EH (cell line): ENCODE measurements at places on chromosomes 5 and 9.
A peak's percentile ranks its signal among the peaks of the same experiment; 100 is the strongest.

DNA sequence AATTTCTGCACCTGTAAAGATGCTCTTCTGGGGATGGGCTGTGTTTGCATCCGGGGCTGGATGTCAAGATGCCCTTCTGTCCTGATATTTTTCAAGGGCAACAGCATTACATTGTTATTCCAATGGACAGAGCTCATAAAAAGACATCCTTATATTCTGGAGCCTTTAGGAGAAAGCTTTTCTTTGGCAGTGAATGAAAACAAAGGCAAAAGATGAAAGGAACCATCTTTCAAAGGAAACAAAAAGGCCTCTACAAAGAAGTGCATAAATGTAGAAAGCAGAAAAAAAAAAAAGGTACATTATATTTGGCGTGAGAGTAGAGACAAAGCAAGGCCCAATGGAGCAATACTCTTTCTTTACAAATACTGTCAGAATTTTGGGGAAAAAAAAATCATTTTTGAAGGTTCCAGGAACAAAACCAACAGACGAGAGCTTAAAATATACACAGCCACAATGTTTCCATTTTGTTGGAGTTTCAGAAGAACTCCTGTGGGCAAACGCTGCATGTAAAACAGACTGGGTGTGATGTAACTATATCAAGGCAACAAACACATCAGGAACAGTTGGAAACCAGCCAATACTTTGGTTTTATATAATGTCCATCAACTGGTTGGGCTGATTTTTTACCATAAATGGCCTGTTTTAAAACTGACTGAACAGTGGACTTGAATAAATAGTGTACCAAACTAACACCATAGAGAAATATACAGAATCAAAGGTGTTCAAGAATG is 885.6 kb upstream of the DMAC1 start:
- no peak for DNase-seq

DNA sequence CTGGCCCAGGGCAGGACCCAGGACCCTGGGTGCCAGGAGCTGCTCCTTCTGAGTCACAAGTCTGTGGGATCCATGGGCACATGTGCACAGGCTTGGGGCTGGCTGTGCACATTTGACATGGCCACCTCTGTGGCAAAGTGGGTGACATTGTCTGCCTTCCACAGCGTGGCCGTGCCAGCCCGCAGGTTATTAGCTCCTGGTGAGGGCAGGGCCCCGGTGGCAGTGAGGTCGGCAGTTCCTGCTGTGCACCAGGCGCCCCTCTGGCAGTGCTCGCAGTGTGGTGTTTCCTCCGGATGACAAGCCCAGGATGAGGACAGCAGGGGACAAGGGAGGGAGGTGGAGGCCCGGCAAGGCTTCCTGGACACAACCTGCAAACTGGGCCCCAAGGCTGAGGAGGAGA is 60.5 kb downstream of the OLFM1 start:
- DNase-seq = no peak

DNA sequence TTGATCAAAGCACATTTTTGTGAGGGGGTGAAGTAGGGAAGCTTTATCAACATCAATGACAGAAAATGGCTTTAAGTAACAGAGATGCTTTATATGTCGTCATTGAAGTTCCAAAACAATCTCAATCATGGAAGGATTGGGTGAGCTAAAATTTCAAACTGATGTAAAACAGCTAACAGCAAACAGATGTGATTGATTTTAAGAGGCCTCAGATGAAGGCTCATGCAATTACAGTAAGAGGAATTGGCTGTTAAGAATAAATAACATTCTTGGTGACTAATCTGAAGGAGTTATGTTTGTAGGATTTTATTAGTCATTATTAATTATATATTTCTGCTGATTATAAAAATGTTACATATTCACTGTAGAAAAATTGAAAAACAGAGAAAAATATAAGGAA is 63.5 kb upstream of the PUM3 start:
- peak; percentile 9 for DNase-seq

DNA sequence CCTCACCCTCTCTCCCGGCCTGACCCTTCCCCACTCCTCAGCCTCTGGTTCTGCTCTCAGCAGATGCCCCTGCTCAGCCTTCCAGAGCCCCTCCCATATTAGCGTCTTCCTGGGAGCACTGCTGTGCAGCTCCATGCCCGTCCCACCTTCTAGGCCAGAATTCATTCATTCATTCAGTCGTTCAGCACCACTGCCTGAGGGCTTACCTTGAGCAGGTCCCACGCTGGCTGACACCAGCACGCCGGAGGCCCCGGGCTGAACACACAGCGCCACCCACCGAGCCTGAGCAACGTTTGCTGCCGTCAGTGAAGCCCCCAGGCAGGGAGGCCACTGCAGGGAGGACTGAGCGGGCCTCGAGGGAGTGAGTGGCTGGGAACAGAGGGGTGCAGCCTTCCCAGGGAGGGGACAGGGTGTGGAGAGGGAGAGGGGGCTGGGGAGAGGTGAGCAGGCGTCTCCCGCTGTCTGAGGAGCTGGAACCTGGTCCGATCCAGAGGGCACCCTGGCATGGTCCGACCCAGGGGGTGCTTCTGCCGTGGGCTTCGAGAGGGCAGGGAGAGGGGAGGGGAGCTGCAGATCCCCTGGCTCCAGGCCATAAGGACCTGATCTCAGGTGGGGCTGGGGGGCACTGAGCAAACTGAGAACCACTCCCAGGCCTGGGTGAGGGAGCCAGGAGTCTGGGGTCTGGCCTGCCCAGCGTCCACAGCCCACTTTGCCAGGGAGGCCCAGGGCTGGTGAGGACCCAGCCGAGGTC is 98.8 kb upstream of the RAPGEF1 start:
- DNase-seq = no peak

- peak; percentile 88 for DNase-seq
These were observed 52.8 kb upstream of the RPL26L1 start for GRCh38 chr5:172906436-172906835.

DNA sequence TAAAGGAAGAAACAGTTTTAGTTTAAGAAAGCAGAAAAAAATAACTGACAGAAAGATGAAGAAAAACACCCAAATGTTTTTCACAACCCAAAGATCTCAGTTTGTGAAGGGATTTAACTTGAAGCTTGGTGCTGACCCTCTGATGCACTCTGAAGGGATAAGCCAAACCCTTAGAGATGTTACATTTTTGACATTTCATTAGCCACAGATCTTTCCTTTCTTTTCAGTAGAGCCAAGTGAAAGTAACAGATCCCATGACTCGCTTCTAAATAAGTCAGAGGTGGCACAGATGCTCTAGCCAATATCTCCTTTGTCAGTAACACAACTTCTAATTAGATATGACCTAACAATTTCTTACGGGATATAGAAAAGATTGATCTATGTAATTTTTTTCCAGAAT is 394.5 kb upstream of the EDIL3 start:
- DNase-seq = no peak

GRCh38 chr9:77983320-77983662 is 48.3 kb downstream of the GNAQ start:
- no peak for DNase-seq

DNA sequence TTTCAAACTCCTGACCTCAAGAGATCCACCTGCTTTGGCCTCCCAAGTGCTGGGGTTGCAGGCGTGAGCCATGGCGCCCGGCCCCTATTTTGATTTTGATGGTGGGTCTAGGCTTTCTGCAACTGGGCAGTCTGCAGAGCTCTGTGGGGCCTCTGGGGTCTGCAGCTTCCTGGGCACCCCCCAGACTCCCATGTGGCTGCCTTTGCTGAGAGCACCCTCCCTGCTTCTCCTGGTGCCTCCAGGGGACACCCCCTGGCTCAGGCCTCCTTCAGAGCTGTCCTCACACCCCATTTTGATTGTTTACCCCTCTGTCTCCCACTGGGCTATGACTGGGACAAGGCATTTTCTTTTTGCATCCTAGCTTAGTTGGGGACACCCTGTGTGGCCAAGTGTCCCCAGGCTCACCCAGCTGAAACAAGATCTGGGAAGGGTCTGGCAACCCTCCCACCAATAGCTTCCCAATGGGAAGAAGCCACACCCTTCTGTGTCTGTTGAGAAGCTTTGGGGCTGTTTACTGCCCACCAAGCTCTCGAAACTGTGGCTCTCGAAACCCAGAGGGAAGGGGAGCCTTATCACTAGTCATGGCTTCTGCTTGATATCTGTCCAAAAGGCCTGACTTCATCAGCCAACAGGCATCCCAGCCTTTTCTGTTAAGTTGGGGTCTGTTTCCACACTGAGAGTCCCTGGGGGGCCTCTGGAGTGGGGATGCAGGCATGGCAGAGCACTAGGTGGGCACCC is 204.4 kb upstream of the IER5L start:
- no peak for DNase-seq

DNA sequence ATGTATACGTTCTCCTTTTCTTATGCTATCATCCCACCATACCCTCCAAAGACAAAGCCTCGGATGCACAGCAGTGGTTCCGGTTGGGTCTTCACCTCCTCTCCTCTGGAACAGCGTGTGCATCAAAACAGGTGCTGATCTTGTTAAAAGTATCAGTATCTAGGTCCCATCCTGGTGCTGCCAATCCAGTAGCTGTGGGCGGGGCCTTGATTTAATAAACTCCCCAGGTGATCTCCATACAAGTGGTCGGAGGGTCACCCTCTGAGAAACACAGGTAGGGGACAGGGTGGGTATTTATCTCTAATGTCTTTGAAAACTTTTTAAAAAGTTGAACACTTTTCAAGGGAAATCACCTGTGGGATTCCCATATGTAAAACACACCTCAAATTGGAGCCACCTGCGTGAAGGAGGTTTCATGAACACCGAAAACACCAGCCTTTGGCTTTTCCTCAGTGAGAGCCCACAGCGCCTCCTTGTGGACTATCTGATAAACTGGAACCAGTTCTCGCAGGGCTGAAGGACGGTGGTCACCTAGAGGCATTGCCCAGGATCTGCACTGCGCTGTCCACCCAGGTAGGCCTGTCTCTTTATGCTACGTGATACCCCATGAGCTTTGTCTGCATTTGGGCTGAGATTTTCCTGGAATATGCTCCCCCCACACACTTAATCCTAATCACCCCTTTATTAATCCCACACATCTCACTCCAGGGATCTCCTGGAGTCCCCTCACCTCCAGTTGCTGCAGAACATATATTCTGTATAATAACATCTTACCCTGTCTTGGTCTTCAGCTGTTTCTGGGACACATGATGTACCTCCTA is 80.5 kb upstream of the EPB41L4B start:
- DNase-seq = peak; percentile 41

GRCh38 chr5:72552041-72552557 is 44.9 kb upstream of the ZNF366 start:
- DNase-seq = peak; percentile 91

DNA sequence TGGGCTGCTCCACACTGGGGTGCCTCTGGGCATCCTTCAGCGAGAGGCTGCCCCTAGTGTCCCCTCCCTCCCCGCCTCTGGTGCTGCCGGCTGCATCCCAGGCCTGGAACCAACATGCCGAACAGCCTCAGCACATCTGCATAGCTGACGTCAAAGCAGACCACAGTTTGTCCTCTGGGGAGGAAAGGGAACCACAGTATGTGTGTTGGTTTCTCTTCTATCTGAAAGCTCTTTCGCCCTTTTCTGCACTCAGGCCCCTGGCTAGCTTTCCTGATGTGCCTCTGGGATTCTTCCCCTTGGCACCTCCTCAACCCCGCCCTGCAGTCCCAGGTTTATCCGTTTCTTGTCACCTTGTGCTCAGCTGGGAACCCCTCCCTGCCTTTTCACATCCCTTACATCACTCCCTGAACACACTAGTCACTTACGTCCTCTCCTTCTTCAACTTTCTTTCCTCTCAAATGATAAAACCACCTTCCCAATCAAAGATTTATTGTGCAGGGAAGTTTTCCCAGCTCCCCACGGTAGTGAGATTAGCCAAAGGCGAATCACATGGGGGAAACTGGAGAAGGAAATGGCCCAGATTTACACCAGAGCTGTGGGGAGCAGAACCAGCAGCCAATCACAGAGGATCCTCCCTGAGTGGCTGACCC is 35.5 kb upstream of the B4GALT1 start:
- peak; percentile 71 for DNase-seq

- no peak for DNase-seq
These were observed 33.6 kb downstream of the NR2F1 start for GRCh38 chr5:93616538-93617174.

DNA sequence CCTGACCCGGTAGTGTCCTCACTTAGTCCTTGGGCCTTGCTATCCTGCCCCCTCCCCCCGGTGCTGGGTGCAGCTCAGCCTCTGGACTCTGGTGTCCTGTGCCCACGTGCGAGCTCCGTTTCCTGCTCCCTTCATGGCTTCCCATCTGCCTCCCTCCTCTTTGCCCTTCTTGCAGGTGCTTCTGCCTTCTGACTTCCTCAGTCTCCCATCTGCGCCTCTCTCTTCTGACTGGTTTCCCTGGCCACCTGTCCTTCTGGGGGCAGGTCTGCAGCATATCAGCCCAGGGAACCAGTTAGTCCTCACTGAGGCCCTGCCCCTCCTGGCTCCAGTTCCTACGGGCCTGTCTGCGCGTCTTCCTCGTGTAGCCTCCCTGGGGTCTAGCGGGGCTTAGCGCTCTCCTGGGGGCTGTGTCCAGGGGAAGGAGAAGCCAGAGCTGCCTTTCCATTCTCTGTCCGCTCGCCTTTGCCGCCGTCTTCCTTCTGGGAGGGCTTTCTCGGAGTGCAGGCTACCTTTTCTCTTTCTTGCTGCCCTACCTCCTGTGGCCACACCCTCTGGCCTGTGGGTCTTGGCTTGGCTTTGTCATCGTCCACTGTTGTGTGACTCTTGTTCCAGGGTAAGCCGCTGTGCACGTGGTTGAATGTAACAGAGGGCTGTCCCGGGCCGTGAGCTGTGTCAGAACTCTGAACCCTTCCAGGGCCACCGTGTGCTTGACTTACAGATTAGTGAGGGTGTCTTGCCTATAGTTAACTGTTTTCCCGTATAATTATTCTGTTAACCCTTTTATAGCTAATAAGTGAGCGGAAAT is 51.8 kb downstream of the EHMT1 start:
- DNase-seq = no peak
